ENCODE measurements at places on chromosomes 16 and 17.

GRCh38 chr17:65750631-65751115 lies 189.2 kb upstream of the AXIN2 start:
- peak; percentile 39 for DNase-seq

DNA sequence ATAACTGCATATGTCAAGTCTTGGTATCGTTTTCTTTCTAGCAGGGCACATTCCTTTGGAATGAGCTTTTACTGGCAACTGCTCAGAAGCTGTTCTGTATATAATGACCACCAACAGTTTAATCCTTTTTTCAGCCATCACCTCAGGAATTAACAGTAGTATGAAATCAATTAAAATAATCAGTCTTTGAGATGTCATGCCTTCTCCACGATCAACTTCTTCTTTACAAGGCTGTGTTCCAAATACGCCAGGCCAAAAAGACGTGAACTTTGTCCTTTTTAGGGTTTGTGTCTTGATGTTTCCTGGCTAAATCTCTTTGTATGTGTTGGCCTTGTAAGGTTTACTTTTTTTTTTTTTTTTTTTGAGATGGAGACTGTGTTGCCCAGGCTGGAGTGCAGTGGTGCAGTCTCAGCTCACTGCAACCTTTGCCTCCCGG lies 54.9 kb downstream of the ABCC1 start:
- no peak for DNase-seq

GRCh38 chr17:83176623-83177583 lies 97.5 kb downstream of the METRNL start:
- DNase-seq, result no peak

DNA sequence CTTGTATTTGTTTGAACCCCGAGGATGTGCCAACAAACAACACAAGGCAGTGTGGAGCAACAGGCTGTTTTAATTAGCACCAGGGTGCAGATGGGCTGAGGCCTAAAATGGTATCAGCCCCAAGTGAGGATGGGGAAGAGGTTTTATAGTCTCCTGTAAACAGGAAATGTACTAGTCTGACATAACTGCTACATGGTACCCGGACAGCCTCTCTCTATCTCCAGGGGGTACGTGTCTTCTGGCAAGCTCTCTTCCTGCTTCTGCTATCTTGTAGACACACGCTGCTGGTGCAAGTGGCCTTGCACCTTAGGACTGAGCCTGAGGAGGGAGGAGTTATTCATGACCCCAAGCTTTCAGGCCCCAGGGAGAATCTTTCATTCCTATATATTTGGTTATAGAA lies 2451.0 kb downstream of the TP53TG3F start:
- DNase-seq, result no peak

GRCh38 chr16:84511180-84511800 lies 6.8 kb upstream of the MEAK7 start:
- DNase-seq, result peak; percentile 87

All from activated CD4-positive, alpha-beta T cell treated with anti-CD3 and anti-CD28 coated beads, Interleukin-2, amount 50 U/mL, for 48 hours (primary cell).